ENCODE measurements at places on chromosomes 13 and 19.

DNA sequence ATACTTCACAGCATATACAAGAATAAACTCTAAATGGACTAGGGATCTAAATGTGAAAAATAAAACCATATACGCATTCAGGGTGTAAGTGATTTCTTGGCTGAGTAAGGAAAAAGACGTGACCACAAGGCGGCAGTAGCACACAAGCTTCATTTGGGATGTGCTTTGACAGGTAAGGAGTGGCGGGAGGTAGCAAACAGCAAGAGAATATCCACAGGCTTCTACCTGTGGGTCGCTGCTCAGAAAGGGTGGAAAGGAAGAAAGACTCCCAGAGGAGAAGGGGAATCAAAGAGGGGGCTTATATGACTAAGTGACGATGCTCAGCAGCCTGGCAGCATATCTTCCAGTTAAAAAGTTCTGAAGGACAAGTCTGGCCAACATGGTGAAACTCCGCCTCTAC, 2.5 kb upstream of the ZNF121 start:
- peak; percentile 19 for DNase-seq

- no peak for DNase-seq
Observed at GRCh38 chr13:49954674-49955455, 18.7 kb upstream of the SPRYD7 start.

GRCh38 chr19:27795369-27795768, 1417.6 kb downstream of the UQCRFS1 start:
- DNase-seq: no peak

- DNase-seq: no peak
Observed at GRCh38 chr19:32368787-32369186, 23.4 kb downstream of the ZNF507 start.

- no peak for DNase-seq
Observed at GRCh38 chr19:7905268-7905667, 1.6 kb downstream of the MAP2K7 start.

- no peak for DNase-seq
Observed at GRCh38 chr13:19596960-19597361, 35.6 kb upstream of the TPTE2 start.

DNA sequence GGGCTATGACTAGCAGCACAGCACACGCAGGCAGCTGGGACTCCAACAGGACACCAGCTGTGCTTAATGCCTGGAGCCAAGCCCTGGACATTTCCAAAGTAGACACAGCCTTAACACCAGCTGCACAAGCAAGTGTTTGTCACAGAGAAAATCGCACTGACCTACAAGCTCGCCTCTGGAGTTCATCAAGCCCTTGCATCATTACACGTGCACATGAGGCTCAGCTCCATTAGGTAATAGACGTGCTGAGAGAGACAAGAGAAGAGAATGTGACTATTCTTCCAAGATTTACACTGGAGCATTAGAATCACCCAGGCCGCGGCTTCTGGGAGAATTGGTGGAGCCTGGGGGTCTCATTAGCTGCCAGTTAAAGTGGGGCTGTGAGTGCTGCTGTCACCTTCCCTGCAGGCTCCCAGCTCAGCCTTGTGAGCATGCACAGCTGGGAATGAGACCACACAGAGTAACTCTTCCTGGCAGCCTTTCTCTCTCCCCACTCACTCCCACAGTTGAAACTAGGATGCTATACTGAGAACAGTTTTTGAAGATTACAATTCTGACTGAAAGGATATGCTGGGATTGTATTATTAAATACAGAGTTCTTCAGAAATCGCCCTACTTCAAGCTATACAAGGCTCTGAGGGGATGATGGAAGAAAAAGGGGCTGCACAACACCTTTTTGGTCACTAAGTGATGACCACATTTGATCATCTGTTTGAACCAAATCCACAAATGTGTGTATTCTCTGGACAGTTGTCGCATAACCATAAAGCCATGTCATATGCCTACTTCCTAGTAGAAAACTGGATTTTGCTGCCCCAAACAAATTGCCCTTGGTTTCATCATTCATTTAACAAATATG, 10.5 kb downstream of the STOML3 start:
- no peak for DNase-seq

- DNase-seq: no peak
Observed at GRCh38 chr13:110957931-110958330, 43.1 kb upstream of the ANKRD10 start.

DNA sequence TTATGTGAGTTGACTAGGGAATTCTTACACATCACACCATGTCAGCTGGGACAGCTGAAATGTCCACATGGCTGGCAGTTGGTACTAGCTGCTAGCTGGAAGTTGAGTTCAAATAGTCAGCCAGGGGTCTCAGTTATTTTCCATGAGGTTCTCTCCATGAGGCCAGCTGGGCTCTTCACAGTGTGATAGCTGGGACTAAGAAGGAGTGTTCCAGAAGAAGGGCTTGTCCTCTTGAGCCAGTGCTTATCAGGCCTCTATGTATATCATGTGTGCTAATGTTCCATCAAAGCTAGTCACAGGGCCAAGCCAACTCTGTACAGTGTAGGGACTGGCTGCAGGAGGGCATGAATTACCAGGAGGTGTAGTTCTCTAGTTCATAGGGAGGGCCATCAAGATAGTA, 11.8 kb downstream of the USPL1 start:
- DNase-seq: no peak

DNA sequence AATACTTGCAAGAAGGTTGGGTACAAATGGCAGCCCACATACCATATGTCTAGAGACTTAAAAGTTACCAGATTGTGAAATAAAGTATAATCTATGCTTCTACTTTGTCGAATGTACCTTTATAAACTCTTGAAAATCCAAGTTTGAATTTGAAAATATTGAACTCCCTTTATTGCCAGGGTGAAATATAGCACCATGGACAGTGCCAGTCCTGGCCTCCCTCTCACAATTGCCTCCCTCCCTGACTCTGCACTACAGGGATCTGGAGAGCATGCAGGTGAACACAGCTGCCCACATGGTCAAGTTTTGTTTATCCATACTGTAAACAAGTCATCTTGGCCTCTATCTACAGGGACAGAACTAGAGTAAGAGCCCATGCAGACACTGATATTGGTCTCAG, 394.1 kb upstream of the SLITRK6 start:
- no peak for DNase-seq

DNA sequence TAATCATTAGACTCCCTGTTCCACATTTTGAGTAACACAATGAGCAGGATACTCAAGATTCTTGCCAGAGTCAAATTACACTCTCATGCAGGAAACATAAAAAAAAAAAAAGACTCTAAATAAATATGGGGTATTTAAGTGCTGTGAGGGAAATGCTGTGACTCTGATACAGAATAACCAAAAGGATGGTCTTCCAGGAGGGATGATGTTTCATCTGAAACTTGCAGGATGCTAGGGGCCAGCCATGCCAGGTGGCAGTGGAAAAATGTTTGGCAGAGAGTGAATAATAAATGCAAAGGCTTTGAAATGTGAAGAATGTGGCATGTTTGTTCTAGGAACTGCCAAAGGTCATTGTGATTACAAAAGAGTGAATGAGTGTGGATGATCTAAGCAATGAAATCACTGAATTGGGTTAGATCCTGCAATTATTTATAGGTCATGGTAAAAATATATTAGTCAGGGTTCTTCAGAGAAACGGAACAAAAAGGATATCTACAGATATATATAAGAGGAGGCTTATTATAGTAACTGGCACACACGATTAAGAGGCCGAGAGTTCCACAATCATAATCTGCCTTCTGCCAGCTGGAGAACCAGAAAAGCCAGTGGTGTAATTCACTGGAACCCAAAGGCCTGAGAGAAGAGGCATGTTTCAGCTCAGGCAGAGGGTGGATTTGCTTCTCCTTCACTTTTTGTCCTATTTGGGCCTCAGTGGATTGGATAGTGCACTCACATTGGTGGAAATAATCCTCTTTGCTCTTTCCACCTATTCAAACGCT, 1832.8 kb upstream of the MIR17HG start:
- peak; percentile 1 for DNase-seq

DNA sequence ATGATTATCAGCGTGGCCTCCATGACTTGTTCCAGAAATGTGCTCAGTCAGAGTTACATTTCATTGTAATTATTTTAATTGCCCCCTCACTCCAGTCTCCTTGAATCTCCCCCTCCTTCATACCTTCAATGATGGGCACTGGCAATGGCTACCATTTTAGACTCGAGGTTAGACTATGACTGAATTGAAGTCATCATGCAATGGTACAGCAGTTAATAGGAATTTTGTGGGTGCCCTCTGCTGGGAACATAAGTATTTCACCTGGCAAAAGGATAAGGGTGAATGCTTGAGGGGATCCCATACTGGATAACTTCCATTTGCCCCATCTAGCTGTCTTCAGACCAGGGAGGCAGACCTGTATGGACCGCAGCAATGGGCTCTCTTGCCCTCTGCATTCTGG, 32.2 kb upstream of the USP12 start:
- no peak for DNase-seq

DNA sequence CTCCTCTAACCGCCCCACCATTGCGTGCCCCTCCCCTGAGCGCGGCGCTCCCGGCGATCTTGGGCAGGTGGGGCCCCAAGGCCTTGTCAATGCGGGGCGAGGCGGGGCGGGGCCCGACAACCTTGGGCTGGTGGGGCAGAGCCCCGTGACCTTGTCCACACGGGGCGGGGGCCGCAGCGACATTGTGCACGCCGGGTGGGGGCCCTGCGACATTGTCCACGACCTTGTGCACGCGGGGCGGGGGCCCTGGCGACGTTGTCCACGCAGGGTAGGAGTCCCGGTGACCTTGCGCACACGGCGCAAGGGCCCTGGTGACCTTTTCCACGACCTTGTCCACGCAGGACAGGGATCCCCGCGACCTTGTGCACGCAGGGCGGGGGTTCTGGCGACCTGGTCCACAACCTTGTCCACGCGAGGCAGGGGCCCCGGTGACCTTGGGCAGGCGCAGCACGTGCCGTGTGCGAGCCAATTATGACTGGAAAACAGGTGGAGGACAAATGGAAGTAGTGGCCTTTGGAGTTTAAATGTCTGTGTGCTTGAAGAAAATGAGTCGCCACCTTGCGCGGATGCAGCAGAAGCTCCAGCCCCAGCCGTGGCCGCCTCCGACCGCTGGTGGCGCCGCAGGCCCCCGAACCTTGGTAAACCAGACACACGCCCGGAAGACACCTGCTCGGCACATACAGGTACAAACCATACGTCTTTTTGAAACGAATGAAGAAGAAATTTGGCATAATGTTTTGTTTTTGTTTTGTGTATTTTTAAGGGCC, 62.6 kb downstream of the LATS2 start:
- DNase-seq: no peak

DNA sequence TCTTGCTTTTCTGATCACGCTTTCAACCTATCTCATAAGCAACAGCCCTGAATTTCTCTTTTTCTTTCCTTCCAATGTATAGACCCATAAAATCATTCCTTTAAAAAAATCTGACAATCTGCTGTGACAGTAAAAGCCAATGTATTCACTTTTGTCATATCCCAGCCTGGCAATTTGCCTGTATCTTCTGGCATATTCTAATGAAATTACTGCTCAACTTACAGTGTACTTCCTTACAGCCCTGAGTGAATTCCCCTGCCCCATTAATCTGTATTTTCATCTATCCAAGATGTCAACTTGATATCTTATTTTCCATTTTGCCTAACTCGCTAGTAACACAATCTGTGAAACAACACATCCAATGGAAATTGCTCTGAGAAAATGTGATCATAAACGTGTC, 18.0 kb upstream of the SERP2 start:
- no peak for DNase-seq

DNA sequence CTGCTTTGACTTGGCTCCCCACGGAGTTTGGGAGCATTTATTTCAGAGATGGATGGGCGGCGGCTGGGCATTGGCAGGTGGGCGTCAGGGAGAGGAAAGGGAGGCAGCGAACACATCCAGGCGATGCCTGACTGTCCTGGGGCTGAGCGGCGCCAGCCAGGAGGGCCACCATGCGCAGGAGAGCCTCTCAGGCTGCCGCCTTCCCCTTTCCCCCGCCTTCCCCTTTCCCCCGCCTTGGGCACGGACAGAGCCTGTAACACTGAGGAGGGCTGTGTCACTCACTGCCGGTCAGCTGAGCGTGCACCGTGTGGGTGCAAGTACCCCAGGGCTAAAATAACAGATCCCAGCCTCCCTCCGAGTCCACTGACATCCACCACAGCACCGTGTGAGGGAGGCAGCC, 11.4 kb downstream of the MCF2L start:
- no peak for DNase-seq

DNA sequence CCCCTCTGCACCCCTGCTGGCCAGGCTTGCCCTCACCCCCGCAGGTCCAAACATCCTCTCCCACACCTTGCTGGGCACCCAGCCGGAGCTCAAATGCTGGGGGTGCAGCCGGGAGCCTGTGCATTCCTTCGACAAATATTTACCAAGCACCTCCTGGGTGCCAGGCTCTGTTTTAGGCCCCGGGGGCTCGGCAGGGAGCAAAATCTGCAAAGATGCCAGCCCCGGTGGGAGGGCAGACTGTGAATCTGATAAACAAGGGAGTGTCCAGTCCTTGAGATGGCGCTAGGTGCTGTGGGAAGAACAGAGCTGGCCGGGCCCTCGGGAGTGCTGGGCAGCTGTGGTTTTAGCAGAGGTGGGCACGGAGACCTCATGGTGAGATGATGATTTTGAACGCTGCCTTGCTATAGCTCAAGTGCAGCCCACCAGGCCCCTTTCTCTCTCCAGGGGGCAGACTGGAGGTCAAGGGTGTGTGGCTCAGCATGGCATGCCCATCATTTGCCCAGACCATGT, 10.6 kb downstream of the NFIX start:
- no peak for DNase-seq

- no peak for DNase-seq
Observed at GRCh38 chr19:35052599-35053190, 11.2 kb downstream of the HPN start.

DNA sequence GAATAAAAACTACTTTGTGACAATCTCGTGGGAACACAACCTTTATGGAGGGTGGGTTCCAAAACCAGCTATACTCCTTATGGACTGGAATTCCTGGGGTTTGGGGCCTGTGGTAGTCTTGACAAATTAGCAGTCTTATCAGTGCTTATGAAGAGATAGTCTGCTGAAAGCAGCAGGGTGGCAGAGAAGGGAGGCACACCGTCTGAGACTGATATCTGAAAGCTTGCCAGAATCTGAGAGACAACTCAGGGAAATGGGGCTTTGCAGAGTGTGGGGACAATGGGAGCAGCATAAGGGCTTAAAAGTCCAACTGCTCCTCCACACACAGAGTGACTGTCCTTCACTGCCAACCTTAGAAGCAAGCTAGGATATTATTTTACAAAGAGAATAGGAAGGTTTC, 95.9 kb downstream of the UGGT2 start:
- no peak for DNase-seq

DNA sequence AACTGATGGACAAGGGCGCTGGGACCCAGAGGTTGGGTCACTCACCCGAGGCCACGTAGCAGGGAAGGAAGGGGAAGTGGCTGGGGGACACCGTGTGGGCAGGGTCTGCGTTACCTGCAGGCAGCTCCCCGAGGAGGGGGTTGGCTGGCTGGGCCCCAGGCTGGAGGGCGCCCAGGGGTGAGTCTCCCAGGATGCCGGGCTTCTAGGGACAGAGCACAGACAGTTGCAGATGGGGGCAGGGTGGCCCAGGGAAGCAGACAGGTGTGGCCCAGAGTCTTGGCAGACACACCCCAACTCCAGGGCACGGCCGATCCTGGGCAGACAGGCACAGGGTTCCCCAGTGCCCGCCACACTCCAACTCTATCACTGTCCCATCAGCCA, 5.6 kb upstream of the FDX2 start:
- DNase-seq: no peak

Measured in pulmonary artery endothelial cell (primary cell).